ENCODE measurements at places on chromosomes 7 and 10. TPM values are rescaled to one million over a fixed set of nuclear protein-coding genes. Genes with fewer than 3 reads are reported as not detected.

Gene CDC14C
- total RNA-seq = not detected

Gene TRIM50
- total RNA-seq = 0.18 TPM

Gene GATA3
- 26.7 TPM for total RNA-seq

Gene NUTM2E
- 0.76 TPM for total RNA-seq

Gene INSIG1
- total RNA-seq = 66.6 TPM

Gene BLVRA
- 24.2 TPM for total RNA-seq

Gene HGF
- 4.4 TPM for total RNA-seq

Gene FAM237B
- total RNA-seq = not detected

Gene COL13A1
- 13.0 TPM for total RNA-seq

Gene EN2
- not detected for total RNA-seq

Gene TMEM139
- total RNA-seq = 18.1 TPM

Gene IFIT1B
- total RNA-seq = 3.0 TPM

Gene PRLHR
- total RNA-seq = not detected

Gene EVX1
- total RNA-seq = not detected

Gene CEP55
- total RNA-seq = 6.2 TPM

Gene KMT2E
- total RNA-seq = 142 TPM

Gene CTAGE4
- 5.3 TPM for total RNA-seq

Gene ATP6V0A4
- total RNA-seq = 57.6 TPM

Gene RHEB
- 58.8 TPM for total RNA-seq

Gene AZGP1
- 18.7 TPM for total RNA-seq

Gene WDR86
- total RNA-seq = 93.8 TPM

Gene ADAMTS14
- 4.0 TPM for total RNA-seq

Gene CH25H
- 0.41 TPM for total RNA-seq

Gene CFAP43
- 12.3 TPM for total RNA-seq

Gene ABCB4
- total RNA-seq = 2.4 TPM

Gene PRPF18
- total RNA-seq = 16.4 TPM

Gene ZNF117
- total RNA-seq = 18.5 TPM

Gene AQP1
- total RNA-seq = 143 TPM

Gene PON1
- 0.12 TPM for total RNA-seq

Gene GCK
- total RNA-seq = 2.9 TPM

Gene TMEM229A
- 0.06 TPM for total RNA-seq

Gene LRRN3
- total RNA-seq = 3.7 TPM

Gene DKK1
- 9.6 TPM for total RNA-seq

Gene MRC1
- 16.8 TPM for total RNA-seq
